ENCODE measurements at places on chromosomes 2 and 18. TPM values are rescaled to one million over a fixed set of nuclear protein-coding genes. Genes with fewer than 3 reads are reported as not detected.

Gene RUFY4
- not detected for polyA plus RNA-seq

Gene SCN7A
- not detected for polyA plus RNA-seq

Gene PLCD4
- polyA plus RNA-seq = not detected

DNA sequence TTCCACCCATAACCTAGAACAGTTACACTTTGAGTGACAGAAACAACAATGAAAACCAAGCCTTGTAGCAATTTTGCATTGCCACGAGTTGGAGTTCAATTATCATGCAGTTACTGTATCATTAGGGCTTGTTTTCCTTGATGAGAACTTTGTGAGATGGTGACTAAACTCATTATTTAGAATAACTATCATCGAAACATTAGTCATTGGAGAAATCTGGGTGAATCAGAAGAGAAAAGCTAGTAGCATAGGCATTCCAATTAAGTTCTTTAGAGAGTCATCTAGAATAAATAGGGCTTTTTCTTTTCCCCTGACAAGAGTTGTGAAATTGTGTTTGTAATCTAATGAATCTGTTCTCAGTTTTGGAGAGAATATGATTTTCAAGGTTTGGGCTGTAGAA is 122.8 kb upstream of the DOCK10 start:
- H3K27ac ChIP-seq = no peak overlapping the region
- peaks cover 5% of the 10 kb centered on the region for H3K27me3 ChIP-seq
- H3K4me1 ChIP-seq = no peaks in the 10 kb centered on the region
- no peaks in the 10 kb centered on the region for H3K36me3 ChIP-seq
- H3K4me3 ChIP-seq = no peak overlapping the region

DNA sequence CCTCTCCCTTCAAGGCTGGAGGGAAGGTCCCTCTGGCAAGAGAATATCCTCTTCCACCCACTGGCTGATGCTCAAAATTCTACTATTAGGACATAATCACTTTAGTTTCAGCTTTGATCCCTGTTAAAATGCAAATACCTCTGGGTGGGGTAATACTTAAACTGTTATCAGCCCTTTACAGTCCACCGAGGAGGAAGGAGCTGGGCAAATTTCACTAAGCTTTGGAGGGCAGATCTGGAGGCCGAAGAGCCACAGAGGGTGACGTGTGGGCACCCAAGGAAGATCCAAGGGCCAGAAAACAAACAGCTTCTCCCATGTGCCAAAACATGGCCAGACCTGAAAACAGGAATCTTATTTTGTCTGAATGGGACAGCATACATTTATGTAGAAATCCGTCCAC is 74.6 kb upstream of the BCL11A start:
- H3K36me3 ChIP-seq = no peaks in the 10 kb centered on the region
- H3K27ac ChIP-seq = no peak overlapping the region
- H3K27me3 ChIP-seq = peaks cover 6% of the 10 kb centered on the region
- no peak overlapping the region for H3K4me3 ChIP-seq

DNA sequence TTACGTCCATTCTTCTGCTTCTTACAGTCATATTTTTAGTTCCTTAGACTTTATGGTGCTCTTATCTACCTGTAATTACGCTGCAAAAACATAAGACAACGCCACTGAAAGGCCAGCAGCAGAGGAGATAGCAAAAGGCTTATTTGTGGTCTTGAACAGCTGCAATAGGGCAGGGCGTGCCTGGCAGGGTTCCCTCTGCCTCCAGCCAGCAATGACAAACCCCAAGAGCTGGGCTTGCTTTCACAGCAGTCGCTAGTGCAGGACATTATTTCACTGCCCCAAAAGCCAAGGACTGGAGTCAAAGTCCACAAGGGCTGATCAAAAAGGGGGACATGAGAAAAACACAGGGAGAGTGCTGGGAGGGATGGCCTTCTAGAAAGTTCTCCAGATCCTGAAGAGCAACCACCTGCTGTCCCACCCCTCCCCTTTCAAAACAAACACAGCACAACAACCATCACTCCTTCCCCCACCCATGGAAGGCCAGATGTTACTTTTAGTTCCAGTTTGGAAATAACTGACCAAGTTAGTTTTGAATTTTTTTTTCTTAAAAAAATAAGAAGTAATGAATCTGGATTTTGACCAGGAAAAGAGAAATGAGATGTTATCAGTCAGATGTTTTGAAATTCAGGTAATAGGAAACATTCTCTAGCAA is 127.8 kb downstream of the RBMS1 start:
- no peaks in the 10 kb centered on the region for H3K27me3 ChIP-seq
- H3K4me1 ChIP-seq = peaks cover 5% of the 10 kb centered on the region
- H3K4me3 ChIP-seq = no peak overlapping the region
- no peak for DNase-seq
- H3K36me3 ChIP-seq = peaks cover 23% of the 10 kb centered on the region

Gene CNTNAP5
- not detected for polyA plus RNA-seq

Gene DPP4
- polyA plus RNA-seq = 29.5 TPM

DNA sequence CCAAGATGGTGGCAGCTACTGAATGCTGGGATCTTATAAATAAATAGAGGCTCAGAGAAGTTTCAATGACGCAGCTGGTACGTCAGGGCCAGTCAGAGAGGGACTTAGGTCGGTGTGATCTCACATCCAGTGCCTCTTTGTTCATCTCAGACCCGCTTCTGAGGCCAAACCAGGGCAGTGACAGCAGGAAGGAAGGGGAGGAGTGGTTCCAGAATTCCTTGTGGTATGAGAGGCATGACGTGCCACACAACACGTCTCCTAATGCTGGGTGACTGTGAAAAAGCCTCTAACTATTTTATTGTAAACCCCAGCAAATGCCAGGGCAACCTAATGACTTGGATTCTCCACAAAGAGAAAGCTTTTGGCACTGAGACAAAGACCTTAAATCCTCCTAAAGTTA is 423.3 kb downstream of the LPIN1 start:
- no peak for DNase-seq
- no peak overlapping the region for H3K4me3 ChIP-seq
- peaks cover 6% of the 10 kb centered on the region for H3K4me1 ChIP-seq
- no peaks in the 10 kb centered on the region for H3K36me3 ChIP-seq
- H3K27ac ChIP-seq = no peak overlapping the region
- H3K27me3 ChIP-seq = peaks cover 2% of the 10 kb centered on the region

GRCh38 chr2:232024457-232024856 is 62.9 kb downstream of the DIS3L2 start:
- H3K4me3 ChIP-seq = no peak overlapping the region
- peaks cover 32% of the 10 kb centered on the region for H3K36me3 ChIP-seq
- H3K4me1 ChIP-seq = no peaks in the 10 kb centered on the region
- H3K27me3 ChIP-seq = no peaks in the 10 kb centered on the region

All from CD4-positive, CD25-positive, alpha-beta regulatory T cell (primary cell).